Left lung (tissue), 14 donors: ENCODE measurements at places on chromosomes 5 and 9. TPM values are rescaled to one million over a fixed set of nuclear protein-coding genes. Genes with fewer than 3 reads are reported as not detected.

DNA sequence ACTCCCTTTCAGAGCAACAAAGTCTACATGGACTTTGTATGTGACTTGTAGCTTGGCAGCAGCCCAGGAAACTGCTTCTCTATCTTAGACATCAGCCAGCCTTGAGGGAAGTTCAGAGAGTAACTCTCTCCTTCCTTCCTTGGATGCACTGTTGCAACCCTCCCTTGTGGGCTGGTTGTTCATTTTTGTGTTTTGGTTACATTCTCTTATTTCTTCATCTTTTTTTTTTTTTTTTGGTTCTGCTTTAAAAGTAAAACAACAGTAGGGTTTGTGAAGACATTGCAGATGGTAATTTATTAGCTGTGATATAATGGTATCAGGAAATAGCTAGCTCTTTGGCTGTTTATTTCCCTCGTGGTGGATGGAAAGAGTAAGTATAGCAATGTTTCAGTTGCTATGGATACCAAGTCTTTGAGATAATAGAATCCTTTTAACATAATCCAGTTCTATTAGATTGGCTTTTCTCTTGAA is 97.9 kb upstream of the MAMDC2 start:
- peaks cover 10% of the 10 kb centered on the region for H3K4me1 ChIP-seq
- no peaks in the 10 kb centered on the region for H3K36me3 ChIP-seq
- peak; percentile 69 for DNase-seq
- peak overlapping the region; percentile 58 for H3K27ac ChIP-seq
- H3K4me3 ChIP-seq = no peak overlapping the region

DNA sequence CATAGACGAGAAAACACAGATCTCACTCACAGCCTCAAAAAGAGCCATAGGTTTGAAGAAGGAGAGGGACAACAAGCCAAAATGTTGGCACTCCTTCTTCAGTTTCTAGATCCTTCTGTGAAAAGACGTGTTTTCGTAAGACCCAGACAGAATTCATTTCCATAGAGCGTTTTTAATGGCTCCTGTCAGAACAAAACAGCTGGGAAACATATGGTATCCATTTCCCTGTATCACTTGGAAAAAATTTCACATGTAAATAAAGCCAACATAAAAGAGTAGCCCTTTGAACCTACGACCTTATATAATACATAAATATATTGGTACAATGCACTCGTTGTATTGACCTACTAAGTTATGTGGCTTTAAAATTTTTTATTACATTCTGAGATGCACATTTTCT is 108.1 kb downstream of the SNCAIP start:
- no peaks in the 10 kb centered on the region for H3K4me1 ChIP-seq
- H3K27me3 ChIP-seq = no peaks in the 10 kb centered on the region
- no peak overlapping the region for H3K4me3 ChIP-seq
- no peak for DNase-seq

DNA sequence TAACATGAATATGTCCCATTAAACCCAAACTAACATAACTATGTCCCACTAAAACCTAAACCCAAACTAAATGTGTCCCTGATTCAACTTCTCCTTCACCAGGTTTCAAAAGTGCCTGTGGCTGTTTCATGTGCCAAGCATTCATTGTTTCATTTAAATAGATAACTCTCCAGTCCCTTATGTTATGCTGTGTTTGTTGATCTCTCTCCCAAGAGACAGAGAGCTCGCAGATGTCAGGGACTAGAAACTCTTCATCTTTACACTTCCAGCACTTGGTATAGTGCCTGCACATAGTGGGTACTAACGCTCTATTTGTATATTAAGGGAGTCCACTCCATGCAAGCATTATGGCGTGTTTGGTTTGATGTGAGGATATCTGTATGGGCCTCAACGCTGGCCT is 118.0 kb downstream of the GPBP1 start:
- H3K36me3 ChIP-seq = no peaks in the 10 kb centered on the region
- no peak overlapping the region for H3K4me3 ChIP-seq
- no peak overlapping the region for H3K27ac ChIP-seq
- H3K4me1 ChIP-seq = no peaks in the 10 kb centered on the region

CORO2A gene
- total RNA-seq = 20.4 TPM

HTR1A gene
- not detected for total RNA-seq
